Cerebellar nuclear complex (tissue), 1 donor: ENCODE measurements at places on chromosomes 5 and 9.

DNA sequence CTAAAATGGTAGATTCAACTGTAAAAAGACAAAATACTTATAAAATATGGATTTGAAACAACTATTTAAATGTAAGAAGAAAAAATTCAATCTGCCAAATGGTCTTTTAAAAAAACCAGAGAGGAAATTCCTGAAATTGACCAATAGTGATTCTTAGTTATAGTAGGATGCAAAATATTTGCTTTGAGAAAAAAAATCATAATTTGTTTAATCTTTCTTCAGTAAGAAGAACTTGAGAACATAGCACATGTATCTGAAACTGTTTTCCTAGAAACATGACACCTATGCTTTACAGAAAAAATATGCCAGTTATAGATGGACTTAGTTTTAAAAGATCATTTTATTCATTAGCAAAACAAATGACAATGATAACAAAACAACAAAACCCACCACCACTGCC, 186.9 kb upstream of the CD180 start:
- no peak for DNase-seq

DNA sequence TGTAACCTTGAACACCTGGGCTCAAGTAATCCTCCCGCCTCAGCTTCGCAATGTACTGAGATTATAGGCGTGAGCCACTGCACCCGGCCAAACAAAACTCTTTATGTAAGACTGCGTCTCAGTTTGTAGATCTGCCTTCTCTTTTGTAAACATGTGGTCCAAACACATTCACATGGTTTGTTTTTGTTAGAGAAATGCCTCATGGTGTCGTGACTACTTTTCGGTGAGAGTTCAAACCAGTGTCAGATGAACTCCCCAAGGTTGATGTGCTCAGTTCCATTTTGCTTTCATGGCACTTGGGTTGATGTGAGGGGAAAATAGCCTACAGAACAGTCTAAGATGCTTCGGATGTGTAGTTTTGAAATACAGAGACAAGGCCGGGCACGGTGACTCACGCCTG, 231.6 kb downstream of the GOLPH3 start:
- DNase-seq = no peak

GRCh38 chr5:92380069-92380770, 997.1 kb upstream of the ARRDC3 start:
- no peak for DNase-seq

DNA sequence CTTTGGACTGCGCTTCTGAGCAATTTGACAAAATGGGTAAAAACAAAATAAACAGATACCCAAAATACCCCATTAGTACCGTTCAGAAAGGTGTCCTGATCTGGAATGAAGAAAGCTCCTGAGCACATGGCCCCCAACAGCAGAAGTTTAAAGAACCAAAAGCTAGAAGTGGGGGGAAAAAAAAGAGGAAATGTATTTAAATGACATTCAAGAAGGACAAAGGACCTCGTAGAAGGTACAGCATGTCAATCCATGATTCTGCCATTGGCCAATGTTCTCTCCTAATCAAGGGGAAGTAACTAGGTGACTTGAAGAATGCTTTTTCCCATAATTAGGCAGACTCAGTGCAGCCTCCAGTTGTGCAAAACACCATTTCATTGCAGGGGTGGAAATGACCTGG, 78.6 kb downstream of the SERINC5 start:
- no peak for DNase-seq

DNA sequence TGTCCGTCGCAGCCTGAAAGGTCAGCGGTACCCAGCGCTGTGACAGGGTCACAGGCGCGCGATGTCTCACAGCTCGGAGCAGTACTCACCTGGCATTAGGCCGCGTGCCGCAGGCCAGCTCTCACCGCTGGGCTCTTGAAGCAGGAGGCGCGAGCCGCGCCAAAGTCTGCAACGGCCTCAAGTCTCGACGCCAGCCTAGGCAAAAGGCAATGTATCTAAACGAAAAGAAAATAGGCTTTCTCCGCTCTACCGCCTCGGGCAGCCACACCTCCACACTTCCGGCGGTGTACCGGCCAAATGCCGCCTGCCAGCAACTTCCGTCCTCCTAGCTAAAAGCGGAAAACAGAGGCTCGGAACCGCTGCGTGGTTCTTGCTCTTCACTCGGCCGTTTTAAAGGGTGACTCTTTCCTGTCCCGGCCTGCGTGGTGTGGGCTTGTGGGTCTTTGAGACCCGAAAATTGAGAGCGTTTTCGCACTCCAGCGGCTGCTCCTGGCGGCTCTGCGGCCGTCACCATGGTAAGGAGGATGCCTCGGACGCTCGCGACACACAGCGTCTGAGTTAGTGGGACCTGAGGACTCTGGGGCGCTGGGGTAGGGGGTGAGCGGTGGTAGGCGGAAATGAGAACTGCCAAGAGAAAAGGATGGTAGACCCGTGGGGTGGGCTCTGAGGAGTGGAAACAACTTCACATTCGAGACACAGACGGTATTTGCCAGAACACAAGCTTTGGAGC, at the start of the genes GFM2 and NSA2:
Gene GFM2, minus strand, starts transcription at position 269 of the 730 bp plus-strand sequence. CDS start 3,375 bp downstream, outside the sequence.
Gene NSA2, plus strand, starts transcription at position 401 of the 730 bp plus-strand sequence. Its CDS starts 112 bp downstream, at position 513.
- peak; percentile 63 for DNase-seq

DNA sequence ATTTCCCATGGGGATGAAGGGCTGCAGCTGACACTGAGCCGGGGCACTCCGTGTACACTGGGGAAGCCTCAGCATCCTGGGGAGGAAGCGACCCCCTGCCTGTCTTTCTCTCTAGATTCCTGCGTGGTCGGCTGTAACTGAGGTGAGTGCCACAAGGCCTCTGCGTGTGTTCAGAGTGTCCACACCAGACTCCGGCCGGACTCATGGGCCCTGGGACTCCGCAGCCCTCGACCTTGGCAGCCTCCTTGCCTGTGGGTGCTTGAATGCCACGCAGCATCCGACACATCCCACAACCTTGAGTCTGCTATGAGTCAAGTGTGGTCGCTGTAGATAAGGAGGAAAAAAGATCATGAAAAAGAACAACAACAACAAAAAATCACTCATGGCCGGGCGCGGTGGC, 23.4 kb downstream of the PAEP start:
- no peak for DNase-seq

DNA sequence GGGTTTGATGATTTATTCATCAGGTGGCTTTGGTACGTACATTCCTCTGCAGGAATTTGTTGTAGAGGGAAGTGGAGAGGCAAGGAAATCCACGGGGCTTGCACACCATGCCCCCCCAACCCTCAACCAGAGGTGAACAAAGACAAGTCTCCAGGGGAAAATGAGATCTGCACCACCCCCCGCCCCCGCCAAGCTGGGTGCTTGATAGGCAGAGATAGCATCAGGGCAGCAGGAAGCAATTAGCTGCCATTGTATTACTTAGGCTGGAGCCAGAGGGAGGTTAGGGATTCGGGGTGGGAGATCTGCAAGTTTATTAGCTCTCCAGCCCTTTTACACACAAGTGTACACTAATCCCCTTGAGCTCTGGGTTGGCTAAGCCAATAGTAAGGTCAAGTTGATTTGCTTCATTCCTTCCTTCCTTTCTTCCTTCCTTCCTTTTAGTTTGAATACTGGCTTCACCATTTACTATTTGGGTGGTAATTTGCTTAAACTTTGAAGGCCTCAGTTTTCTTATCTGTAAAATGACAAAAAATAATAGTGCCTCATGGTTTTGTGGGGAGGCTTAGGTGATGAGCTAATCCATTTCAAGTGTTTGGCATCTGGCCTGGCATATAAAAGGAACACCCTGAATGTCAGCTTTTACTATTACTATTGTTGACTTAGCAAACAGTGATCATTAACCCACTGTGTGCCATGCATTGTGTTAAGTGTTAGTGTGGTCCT, 34.1 kb downstream of the SPRY4 start:
- no peak for DNase-seq

- no peak for DNase-seq
Measured at GRCh38 chr9:135410421-135410820, 69.2 kb upstream of the PPP1R26 start.

DNA sequence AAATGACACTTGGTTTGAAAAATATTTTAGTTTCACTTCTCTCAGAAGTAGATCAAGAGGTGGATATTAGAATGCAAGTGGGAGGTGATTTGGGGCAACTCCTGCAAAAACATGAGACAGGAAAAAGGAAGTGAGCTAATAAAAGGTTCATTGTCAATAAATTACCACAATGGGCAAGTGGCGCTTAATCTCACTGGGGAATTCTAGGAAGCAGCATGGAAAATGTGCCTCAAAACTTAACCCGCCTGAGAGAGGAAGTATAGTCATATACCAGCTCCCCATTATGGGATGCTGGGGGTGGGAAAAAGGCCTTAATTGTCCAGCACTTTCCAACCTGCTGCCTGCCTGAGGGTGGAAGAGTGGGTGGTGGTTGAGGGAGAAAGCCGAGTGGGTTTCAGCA, 204.1 kb downstream of the ELAVL2 start:
- DNase-seq = no peak

DNA sequence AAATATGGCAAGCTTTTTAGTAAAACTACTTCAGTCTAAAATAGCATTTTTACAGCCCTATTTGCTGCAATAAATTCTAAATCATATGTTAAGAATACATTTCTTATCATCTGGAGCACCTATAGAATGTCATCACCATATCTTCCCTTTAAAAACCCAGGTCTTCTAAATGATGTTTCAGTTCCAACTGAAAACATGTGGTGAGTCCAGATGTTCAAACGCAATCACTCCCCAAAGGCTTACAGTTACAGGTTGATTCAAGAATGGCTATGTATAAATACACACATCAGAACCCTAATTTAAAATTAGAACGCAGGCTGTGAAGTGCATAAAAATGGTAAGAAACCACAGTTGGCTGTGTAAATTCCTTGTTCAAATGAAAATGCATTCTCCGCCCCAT, 796.3 kb downstream of the MAT2B start:
- no peak for DNase-seq

DNA sequence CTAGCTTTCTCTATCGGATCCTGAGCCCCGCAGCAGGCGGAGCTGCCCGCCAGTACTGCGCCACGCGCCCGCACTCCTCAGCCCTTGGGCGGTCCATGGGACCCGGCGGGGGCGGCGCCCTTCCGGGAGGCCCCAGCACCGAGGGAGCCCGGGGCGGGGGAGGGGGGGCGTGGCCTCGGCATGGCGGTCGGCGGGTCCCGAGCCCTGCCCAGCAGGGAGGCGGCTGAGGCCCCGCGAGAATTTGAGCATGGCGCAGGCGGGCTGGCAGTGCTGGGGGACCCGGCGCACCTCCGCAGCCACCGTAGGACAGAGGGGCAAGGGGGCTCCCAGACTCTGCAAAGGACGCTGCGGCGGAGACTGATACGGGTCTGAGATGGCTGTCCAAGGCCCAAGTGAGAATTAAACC, 6.8 kb downstream of the ZDHHC11B start:
- DNase-seq = no peak

GRCh38 chr9:126113176-126113575, 213.5 kb upstream of the MVB12B start:
- DNase-seq = no peak

- no peak for DNase-seq
Measured at GRCh38 chr5:150488519-150489359, 19.2 kb upstream of the NDST1 start.

DNA sequence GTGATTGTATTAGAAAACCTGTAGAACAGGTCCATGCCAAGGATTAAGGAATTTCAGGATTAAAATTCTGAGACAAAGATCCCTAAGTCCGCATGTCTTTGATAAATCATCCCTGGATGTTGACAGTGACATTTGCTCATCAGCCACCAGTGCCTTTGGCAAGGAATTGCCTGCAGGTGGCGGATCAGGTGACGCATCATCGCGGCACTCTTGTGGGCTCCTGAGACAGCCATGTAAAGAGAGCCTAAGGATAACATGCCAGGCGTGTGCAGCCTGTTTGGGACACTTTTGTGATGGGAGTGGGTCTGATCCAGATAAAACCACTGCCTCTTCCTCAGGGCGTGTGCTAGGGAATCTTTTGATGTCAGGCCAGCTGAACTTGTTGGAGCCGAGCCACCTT, 40.6 kb downstream of the ADCY2 start:
- DNase-seq = no peak

GRCh38 chr5:401146-402034, 41.6 kb upstream of the EXOC3 start:
- DNase-seq = no peak

DNA sequence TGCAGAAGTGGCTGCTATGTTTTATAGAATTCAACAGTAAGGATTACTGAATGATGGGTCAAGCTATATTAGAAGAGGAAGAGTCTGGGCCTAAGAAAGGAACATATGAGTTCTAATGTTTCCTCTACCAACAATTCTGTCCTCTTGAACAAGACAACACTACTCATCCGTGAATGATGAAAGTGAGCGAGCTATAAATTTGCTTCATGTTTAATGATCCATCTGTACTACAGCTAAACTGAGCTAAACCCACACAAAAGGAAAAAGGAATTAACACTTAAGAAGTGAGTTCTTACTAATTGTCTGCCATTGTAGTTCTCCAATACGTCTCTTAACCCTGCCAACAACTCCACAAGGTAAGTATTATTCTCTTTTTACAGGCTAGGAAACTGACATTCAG, 204.4 kb downstream of the GLIS3 start:
- no peak for DNase-seq

DNA sequence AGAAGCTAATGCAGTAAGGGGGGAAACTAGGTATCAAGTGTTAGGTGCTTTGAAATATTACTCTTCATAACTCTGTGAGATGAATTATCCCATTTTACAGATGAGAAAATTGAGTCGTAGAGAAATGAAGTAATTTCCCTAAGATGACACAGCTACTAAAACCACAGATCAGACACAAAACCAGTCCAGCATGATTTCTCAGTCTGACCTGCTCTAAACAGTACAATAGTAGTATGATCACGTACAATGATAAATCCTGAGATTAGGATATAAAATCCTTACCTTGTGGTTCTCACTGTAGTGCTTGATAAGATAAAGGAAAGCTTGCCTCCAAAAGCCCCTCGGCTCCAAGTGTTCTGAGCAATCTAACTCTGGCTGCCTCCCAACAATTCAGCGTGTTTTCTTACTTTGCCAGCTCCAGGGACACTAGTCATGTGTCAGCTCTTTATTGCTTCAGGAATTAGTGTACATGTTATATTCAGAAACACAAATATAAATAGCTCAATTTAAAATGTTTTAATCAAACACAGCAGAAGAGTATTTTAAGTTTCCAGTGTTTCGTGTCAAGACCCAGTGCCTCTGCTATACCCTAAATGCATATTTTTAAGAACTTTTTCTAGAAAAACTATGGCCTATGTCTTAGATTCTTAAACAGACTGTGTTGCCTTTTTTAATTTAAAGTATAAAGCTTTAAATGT, 243.6 kb downstream of the DENND1A start:
- DNase-seq = no peak
